ENCODE measurements at places on chromosomes 11 and 22. TPM values are rescaled to one million over a fixed set of nuclear protein-coding genes. Genes with fewer than 3 reads are reported as not detected.

DNA sequence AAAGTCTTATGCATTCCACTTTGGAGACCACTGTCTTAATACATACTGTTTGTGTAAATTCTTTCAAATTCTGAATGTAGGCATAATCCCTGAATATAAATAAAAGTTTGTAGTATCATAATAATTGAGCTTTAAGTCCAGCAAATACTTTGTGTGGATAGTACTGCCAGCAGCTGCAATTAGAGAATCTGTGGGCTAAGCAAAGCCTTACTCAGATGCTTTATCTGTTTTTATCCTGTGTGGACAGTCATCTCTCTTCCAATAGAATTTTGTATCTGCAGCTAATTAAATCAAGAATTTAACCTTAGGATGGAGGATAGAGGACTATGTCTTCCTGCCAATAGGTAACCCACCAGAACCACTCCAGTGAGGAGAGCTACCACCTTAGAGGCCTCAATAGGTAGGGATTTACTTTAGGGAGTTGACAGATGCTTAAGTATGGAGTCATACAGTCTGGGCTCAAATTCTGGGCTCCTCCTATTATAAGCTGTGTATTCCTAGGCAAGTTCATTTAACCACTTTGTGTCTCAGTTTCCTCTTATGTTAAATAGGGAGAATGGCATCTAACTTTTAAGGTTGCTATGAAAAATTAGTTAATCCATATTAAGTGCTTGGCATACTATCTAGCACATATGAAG is 71.1 kb downstream of the STIM1 start:
- DNase-seq: no peak

DNA sequence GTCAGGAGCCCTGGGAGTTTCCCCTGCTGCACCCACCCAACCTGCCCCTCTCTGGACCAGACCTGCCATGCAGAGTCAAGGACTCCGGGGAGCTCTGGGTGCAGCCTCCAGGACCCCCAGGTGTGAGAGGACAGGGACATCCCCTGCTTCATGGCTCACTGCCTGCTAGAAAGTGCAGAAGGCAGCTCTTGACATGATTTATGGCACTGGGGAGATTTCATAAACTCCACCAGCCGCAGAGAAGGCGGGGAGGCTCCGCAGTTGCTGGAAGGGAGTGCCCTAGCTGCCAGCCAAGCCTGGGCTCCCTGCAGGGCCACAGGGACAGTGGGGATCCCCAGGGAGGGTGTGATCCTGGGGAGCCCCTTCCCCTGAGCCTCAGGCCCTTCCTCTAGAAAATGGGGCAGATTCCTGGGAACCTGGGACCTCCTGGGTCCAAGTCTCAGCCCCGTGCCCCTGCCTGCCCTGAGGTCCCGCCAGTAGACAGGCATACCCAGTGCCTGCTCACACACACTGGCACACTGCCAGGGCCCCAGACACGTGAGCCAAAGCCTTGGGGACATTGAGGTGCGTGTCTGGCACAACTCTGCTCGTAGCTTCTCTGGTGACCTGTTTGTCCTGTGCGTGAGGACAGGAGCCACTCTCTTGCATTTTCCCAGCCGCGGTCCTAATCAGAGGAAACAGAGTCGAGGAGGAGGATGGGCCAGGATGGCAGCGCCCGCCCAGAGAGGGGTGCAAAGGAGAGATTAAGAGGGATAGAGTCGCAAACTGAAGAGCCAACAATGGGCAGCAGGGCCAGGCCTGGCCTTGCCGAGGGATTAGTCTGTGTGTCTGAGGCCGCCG is 13.8 kb downstream of the CABP7 start:
- no peak for DNase-seq

- DNase-seq: no peak
Measured at GRCh38 chr11:119599864-119600541, 129.0 kb downstream of the NECTIN1 start.

DNA sequence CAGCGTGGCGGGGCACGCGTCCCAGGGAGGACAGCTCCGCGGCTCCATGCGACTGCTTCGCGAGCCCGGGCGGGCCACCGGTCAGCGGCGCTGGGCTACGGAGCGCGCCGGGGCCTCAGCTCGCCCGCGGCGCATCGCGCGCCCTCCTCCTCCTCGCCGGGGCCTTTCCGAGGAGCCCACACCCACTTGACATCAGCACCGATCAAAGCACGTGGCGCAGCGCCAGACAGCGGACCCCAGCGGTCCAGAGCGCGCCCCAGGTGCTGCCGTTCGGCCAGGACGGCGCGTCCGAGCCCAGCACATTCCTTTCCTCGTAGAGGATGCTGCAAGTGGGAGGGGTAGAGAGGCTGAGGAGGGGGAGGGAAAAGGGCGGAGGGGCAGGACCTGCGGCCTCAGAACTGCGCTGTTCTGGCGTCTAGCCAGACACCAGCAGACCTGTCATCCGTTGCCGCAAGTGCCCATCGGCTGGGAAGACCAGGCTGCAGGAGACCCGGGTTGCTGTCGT is 88.6 kb downstream of the PLEKHA7 start:
- DNase-seq: peak; percentile 18

- no peak for DNase-seq
Measured at GRCh38 chr22:30183271-30183670, 63.3 kb downstream of the LIF start.

MPPED2 gene
- 2.4 TPM for total RNA-seq
